Posterior cingulate gyrus (tissue), 11 donors: ENCODE measurements at places on chromosomes 3 and 15.

- DNase-seq, result no peak
Measured at GRCh38 chr3:66789580-66790237, 208.4 kb upstream of the KBTBD8 start.

DNA sequence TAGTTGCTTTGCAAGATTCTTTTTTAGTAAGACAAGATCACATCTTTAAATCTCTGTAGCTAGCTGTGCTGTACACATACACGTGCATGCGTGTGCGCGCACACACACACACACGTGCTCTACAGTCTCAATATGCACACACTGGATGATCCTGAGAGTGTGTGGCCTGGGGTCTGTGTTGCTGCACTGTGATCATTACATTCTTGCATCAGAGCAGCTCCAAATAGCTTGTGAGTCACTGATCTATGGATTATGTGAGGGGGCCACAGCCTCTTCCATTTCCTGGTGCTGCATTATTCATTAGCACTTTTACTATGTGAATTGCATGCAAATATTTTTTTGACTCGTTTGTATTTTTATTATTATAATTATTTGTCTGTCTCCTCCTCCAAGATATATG is 34.6 kb downstream of the MCTP2 start:
- no peak for DNase-seq

GRCh38 chr3:189099031-189099471 is 72.7 kb upstream of the TPRG1 start:
- DNase-seq, result no peak

DNA sequence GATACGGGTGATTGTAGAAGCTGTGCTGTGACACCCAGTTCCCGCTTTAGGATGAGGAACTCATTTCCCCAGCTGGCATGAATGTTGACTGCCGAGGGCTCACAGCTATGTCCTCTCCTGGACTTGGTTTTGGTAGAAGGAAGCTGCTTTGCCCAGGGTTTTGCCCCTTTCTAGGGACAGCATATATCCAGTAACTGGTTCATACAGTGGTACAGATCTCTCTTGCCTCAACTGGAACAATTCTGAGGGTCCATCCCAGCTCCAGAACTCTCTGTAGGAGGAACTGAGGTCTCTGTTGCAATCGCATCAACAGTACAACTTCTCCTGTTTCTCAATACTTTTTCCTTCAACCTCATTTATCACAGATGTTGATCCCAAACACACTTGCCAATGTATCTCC is 54.5 kb upstream of the FNDC3B start:
- no peak for DNase-seq

GRCh38 chr3:180059356-180059755 is 22.6 kb upstream of the PEX5L start:
- DNase-seq, result no peak

DNA sequence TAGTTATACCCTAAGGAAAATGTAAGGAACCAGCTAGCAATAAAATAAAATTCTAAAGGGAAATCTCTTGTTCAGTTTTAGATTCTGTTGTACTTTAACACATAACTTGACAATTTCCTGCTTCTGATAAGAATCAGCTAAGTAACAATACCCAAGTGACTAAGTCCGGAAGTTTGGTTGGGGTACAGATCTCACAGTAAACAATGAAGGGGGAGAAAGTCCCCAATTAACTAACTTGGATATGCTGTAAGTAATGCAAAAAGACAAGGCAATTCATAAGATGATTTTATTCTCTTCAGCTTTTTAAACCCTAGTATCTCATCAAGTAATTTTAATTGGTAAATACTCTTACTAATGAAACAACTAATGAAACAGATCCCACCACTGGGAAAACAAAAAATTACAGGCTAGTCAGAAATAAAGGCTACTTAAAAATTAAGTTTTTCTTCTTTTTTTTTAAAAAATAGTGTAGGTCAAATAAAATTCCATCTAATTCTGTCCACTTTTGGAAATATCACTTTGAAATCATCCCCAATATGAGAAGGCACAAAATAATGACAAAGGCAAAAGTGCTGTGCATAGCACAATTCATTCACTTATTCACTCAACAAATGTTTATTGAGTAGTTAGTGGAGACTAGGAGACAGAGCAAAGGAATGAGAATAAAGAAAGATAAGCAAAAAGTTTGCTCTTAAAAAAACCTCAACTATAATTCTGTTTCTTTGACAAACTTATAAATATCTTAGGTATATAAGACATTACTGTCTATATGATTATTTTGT is 37.8 kb upstream of the IL20RB start:
- no peak for DNase-seq

- DNase-seq, result no peak
Measured at GRCh38 chr15:83462953-83463433, 15.9 kb downstream of the SH3GL3 start.

- DNase-seq, result no peak
Measured at GRCh38 chr15:61426466-61426865, 197.4 kb upstream of the RORA start.

GRCh38 chr15:23671481-23671880 is 15.6 kb downstream of the NDN start:
- no peak for DNase-seq
